Thyroid gland (tissue), 4 donors: ENCODE measurements at places on chromosomes 16 and 17.

GRCh38 chr16:2037647-2038381, 9.8 kb downstream of the NTHL1 start:
- no peak for DNase-seq

GRCh38 chr17:18995220-18995619, 9.3 kb downstream of the FAM83G start:
- no peak for DNase-seq

DNA sequence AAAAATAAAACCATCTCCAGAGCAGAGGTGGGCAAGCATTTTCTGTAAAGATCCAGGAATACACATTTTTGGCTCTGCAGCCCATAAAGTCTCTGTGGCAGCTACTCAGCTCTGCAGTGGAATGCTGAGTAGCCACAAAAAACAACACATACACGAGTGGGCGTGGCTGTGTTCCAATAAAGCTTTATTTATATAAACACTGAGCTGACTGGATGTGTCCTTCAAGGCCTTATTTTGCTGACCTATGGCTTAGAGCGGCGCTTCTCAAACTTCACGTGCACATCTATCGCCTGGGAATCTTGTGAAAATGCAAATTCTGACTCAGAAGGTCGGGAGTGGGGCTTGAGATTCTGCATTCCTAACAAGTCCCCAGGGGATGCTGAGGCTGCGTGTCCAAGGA, 39.7 kb downstream of the XYLT1 start:
- DNase-seq, result peak; percentile 7

DNA sequence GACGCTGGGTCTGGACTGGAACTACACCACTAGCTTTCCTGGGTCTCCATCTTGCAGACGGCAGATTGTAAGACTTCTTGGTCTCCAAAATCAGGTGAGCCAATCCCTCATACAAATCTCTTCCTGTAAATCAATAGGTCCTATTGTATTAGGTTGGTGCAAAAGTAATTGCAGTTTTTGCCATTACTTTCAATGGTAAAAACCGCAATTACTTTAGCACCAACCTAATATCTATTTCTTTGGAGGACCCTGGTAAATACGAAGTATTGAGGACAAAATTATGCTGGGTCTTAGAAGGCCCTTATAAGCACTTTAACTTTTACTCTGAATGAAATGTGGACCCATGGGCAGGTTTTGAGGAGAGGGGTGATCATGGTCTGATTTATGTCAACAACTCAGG, 330.6 kb upstream of the C16orf82 start:
- no peak for DNase-seq

GRCh38 chr16:87198328-87198832, 118.8 kb downstream of the C16orf95 start:
- no peak for DNase-seq

- DNase-seq, result no peak
Measured at GRCh38 chr17:67022451-67022810, 21.9 kb upstream of the CACNG1 start.

- no peak for DNase-seq
Measured at GRCh38 chr16:30030841-30031413, at the start of gene TLCD3B. Gene TLCD3B (minus strand): TSS chr16:30031271. CDS start chr16:30030527, 744 bp downstream.

- peak; percentile 85 for DNase-seq
Measured at GRCh38 chr17:38428112-38428642, at the start of gene ARHGAP23. Gene ARHGAP23 (plus strand): TSS chr17:38428464. CDS start chr17:38428486, 22 bp downstream.

GRCh38 chr16:874366-875181, 74.0 kb upstream of the GNG13 start:
- DNase-seq, result no peak

GRCh38 chr17:76138234-76138895, 2.7 kb downstream of the FOXJ1 start:
- DNase-seq, result peak; percentile 93

DNA sequence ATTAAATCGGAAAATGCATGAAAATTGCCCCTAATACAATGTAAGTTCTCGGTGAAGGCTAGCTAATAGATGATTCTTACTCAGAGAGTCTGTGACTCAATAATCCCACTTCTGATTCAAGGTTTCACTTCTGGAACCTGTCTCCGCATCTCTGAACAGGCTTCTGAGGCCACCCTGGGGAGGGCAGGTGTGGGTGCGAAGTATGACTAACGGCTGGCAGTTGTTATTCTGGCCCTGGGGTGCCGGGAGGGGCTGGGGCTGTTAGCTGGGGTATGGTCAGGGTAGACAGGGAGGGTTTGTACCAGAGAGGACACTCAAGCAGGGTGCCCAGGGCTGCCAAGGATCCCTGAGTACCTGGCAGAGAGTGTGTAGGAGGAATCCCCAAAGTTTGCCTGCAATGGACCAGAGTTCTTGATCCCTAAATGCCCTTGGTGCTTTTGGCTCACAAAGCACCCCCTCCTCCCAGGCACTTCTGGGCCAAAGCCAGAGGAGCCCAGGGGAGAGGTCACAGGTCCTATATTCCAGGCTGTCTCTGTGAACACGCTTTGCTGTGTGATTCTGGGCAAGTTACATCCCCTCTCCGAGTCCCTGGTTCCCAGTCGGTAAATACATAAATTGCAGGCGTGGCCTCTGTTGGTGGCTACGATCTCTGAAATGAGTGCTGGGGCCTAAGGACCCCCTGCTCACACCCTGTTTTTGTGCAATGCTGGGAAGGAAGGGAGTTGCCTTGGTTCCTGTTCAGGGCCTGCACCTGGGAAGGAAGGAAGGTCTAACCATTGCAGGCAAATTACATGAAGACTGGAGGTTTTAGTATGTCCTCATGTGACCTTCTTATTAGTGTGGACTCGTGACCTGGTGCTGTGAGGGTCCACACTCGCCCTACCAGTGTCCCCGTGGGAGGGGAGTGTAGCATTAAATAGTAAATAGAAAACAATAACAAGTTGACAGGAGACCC, 49.9 kb upstream of the CPNE2 start:
- DNase-seq, result no peak

DNA sequence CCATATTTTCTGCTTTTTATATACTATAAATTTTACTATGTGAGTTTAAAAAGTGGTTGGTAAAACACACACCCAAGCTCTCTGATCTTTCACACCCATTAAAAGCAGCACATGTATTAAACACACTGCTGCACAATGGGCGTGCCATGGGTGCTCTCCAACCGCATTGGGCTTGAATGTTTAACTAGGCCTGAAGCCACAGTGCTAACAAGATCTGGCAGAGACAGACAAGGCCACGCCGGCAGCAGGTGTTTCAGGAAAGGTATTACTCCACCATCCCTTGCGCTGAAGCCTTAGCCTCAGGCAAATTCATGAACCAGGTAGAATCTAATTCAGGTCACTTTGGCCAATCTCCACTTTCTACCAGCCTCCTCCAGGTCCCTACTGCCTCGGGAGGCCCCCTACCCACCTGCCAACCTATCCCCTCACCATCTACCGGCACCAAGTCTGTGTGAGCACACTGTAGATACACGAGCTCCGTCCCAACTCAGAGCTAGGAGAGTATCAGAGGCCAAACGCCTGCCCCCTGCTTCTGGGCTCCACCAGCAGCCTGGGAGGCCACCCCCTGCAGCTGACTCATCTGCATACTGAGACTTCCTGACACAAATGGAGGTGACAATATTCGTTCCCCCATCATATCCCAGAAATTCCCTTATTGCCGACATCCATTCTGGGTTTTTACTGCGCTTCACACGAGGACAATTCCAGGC, 95.0 kb downstream of the ADCY9 start:
- peak; percentile 90 for DNase-seq

GRCh38 chr17:6780001-6780400, 4.0 kb downstream of the FBXO39 start:
- DNase-seq, result no peak

GRCh38 chr16:89686520-89687091, at the start of gene CDK10:
Gene CDK10 (plus strand): TSS chr16:89686689. CDS start chr16:89686711, 22 bp downstream.
- DNase-seq, result peak; percentile 88

DNA sequence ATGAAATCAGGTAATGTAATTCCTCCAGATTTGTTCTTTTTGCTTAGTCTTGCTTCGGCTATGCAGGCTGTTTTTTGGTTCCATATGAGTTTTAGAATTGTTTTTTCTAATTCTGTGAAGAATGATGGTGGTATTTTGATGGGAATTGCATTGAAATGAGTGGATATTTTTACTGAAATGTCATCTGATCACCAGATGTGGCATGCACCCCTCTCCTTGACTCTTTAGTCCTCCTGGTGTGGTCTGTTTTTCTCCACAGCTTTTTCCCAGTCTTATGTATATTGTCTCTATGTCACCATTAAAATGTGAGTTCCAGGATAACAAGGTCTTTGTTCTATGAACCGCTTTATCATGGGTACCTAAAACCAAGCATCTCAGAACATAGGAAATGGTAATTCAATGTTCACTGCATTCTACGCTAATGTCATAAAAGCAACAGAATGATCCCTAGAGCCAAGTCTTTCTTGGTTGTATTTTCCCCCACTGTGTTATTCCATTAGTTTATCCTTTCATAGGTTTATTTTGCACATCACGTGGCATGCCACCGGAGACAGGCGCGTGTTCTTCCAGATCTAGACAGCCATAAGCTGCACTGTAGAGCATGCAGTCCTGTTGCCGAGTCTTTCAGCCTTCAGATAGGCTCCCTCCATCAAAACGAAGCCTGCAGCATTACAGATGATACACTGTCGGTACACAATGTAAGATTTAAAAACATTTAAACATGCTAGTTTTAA, 172.5 kb downstream of the RPTOR start:
- DNase-seq, result no peak

- DNase-seq, result no peak
Measured at GRCh38 chr16:11219178-11219577, 36.8 kb downstream of the SOCS1 start.

- no peak for DNase-seq
Measured at GRCh38 chr16:49498666-49499413, 125.2 kb downstream of the C16orf78 start.

GRCh38 chr17:82477934-82478333, 19.4 kb downstream of the NARF start:
- DNase-seq, result no peak

- no peak for DNase-seq
Measured at GRCh38 chr17:29686993-29687590, 64.4 kb upstream of the CORO6 start.

- DNase-seq, result no peak
Measured at GRCh38 chr17:42475121-42475520, 16.4 kb downstream of the ATP6V0A1 start.

- no peak for DNase-seq
Measured at GRCh38 chr16:14523632-14524031, 106.4 kb downstream of the PARN start.

DNA sequence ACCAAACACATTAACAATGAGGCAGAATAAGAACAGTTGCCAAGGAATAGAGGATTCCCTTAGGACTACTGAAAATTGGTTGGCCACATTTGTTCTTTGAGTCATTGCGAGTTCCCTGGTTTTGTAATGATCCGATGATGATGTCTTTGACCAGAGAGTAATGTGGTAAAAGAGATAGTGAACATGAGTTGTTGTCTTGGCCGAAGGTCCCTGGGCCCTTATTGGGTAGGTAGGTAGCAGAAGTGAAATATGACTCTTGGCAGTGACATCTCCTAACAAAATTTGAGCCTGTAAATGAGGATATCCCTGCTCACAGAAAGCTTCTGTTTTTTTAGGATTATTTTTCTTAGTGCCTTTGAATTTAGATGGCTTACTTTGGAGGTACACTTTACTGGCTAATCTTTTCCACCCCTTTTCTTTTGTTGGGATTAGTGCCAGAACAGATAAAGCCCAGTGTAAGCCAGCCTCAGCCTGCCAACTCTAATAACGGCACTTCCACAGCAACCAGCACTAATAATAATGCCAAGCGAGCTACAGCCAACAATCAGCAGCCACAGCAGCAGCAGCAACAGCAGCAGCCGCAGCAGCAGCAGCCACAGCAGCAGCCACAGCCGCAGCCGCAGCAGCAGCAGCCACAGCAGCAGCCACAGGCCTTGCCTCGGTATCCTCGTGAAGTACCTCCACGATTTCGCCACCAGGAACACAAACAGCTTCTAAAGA, 47.2 kb downstream of the TNRC6A start:
- DNase-seq, result no peak

GRCh38 chr16:6009151-6009550, 911.6 kb upstream of the EEF2KMT start:
- no peak for DNase-seq

DNA sequence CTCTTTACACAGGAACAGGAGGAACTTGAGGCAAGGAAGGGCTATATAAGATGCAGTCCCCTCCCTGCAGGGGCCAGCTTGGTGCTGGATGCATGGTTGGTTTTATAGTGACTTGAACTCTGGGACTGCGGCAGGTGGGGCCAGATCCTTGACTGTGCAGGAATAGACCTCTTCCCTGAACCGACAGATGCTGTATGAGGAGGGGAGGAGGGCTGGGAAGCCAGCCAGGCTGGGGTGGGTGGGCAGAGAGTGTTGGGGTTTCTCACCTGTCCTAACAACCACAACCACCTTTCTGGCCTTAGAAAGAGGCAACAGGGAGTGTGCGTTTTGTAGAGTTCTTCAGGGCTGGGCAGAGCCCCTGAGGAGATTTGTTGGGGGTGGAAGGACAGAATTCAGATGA, 798.1 kb downstream of the KCNJ18 start:
- no peak for DNase-seq

GRCh38 chr17:55564081-55564480, 52.8 kb upstream of the SMIM36 start:
- DNase-seq, result no peak

- peak; percentile 23 for DNase-seq
Measured at GRCh38 chr16:86029131-86029741, 130.3 kb downstream of the IRF8 start.

DNA sequence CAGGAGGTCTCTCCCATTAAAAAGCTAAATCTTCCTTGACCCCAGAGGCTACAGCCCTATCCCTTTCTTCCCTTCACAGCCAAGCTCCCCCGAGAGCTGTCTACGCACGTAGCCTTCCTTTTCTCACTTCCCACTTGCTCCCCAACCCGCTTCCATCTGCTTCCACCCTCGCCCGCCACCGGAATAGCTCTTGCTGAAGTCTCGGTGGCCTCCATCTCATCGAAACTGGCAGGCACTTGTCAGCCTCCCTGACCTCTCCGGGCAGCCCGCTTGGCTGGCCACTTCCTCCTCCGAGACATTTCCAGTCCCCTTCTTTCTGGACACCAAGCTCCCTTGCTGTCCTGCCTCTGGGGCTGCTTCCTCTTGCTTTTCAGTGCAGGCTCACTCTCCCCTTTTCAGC, 10.7 kb upstream of the EPOP start:
- no peak for DNase-seq

- no peak for DNase-seq
Measured at GRCh38 chr16:82782715-82783251, 156.0 kb downstream of the CDH13 start.

- DNase-seq, result peak; percentile 90
Measured at GRCh38 chr16:11639925-11640899, 28.0 kb upstream of the SNN start.

DNA sequence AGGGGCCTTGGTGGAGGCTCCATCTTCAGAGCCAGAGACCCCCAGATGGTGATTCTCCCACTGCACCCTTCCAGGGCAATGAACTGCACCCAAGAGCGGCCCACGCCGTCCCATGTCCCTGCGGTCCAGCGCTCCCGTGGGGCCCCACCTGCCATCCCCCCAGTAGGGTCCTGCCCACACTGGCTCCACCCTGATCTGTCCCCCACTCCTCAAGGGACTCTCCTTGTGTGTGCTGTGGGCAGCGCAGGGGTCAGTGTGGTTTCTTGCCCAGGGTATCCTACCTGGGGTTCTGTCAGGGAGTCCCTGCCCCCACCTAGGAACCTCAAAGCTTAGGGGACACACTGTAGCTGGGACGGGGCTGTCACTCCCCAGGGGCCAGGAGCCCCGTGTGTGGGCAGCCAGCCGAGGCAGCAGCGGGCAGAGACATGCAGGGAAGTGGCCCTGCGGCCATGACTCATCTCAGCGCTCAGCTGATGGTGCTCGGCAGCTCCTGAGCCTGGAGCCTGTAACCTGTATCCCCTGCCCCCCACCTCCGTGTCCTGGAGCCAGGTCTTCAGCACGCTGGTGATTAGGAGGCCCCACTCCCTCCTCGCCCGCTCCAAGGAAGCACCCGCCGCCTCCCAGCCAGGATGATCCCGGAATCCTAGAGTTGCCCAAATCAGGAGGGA, 35.7 kb upstream of the SSTR5 start:
- no peak for DNase-seq
